ENCODE measurements at places on chromosomes 3 and 15. TPM values are rescaled to one million over a fixed set of nuclear protein-coding genes. Genes with fewer than 3 reads are reported as not detected.

Gene SPESP1
- total RNA-seq = 1.4 TPM

Gene STAG1
- 12.0 TPM for total RNA-seq

Gene RARB
- total RNA-seq = 2.8 TPM

GRCh38 chr3:25430287-25430934, 2.3 kb downstream of the RARB start:
- DNase-seq = no peak

DNA sequence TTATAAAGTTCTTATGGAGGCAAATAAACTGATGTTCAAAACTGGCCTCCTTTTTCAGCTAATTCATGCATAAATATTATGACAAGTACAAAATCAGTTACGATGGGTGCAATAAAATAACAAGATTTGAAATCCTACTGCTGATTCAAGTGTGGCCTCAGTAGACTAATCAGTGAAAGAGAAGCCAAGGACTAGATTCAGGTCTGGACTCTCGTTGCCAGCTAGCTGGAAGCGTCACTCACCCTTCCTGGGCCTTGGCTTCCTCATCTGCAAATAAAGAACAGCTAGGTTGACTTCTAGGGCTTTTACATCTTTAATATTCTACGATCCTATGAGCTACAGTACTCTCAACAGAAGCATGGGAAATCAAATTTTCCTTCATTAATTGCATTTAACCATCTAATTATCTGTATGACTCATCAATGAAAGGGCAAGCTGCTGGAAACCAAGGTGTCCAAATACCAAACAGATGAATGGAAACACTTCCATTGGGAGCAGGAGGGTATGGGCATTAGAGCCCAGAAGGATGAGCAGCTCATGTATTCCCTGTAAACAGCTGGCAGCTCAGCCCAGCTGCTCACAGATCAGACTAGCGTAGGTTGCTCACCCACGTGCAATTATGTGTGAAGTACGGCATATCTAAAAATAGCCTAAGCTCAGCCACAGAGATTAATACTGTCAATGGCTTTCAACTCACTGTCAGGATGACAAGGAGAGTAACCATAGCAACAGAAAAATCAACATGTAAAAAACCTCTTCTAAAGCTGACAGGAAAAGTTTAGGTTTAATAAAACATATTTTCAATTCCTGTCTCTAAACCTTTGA, 294.8 kb downstream of the PLCL2 start:
- DNase-seq = no peak

Measured in right lobe of liver (tissue), 6 donors.